ENCODE measurements at places on chromosomes 1 and 21.

GRCh38 chr1:103788377-103788776 is 38.7 kb downstream of the AMY1C start:
- no peak for DNase-seq

- no peak for DNase-seq
Observed at GRCh38 chr1:201457508-201457960, 11.5 kb downstream of the PHLDA3 start.

- DNase-seq, result peak; percentile 45
Observed at GRCh38 chr1:30085811-30086770, 637.3 kb downstream of the MATN1 start.

- DNase-seq, result no peak
Observed at GRCh38 chr21:44820851-44821250, 3.0 kb upstream of the SUMO3 start.

DNA sequence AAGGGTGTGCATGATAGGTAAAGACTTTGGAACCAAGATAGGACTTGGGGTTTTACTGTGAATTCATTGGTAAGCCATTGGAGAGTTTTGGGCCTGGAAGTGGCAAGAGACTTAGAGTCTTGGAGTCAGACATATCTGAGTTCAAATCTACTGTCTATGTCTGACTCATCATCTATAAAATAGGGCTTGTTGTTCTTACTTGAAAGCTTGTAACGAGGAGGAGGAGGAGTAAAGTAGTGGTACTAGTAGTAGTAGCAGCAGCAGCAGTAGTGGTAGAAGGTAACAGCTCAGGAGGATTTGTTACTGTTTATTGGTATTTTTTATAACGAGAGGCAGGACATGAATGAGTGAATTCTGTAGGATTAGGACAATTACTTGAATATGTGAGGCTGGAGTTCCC is 62.7 kb downstream of the CACHD1 start:
- DNase-seq, result no peak

GRCh38 chr1:45945426-45945825 is 142.0 kb downstream of the MAST2 start:
- DNase-seq, result no peak

DNA sequence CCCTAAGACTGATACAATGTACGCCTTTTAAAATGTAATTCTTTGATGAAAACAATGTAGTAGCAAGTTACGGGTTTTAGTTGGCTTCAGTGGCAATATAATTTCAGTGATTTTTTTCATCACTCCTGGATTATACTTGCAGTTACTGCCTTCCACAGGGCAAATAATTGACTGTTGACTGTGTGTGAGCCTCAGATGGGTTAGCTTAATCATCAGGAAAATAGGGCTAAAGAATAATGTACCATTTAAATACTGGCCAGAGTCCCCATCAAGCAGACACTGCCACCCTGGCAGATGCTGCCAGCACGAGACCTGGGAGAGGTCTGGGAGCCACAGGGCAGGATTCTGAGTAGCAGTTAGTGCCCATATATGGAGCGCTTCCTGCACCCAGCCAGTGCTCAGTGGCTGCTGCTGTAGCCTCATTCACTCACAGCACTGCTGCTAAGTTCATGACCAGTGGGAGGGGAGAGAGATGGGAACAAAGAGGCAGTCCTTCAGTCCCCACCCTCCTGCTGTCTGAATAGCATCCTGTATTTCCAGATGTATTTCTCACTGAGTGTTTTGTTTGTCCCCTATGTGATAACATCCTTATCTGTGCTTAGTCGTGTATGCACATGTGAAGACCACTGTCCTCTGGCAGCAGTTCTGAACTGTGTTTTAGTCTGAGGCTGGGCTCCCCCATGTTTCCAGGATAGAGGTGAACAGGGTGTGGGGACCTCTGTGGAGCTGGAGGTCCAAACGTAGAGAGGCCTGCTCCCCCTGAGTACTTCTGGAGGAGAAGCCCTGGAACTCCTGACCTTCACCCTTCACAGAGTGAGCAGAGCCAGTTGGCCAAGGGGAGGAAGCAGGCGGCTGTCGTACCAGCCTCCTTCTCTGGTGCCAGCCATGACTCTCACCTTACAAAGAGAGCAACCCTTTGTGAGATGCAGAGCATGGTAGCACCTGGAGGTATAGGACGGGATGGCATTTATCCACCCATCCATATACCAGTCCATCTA is 80.4 kb downstream of the ADARB1 start:
- DNase-seq, result peak; percentile 40

DNA sequence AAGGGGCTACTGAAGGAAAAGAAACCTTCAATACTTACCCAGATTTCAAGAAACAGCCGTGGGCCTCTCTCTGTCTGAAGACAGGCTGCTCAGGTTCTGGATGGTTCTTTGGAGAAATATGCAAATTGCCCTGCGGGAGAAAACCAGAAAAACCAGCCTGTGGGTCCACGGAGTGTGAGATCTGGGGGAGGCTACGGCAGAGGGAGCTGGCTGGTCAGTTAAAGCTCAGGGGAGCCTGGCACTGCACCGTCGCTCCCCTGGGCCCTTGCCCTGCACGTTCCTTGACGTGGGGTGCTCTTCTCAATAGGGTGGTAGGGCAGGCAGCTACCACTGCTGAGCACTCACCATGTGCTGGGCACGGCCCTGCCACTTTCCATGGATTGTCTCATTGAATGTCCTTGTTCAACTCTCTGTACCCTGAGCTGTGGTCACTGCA is 12.7 kb downstream of the TMCO4 start:
- no peak for DNase-seq

- no peak for DNase-seq
Observed at GRCh38 chr1:68231627-68232288, 565 bp downstream of the WLS start.

DNA sequence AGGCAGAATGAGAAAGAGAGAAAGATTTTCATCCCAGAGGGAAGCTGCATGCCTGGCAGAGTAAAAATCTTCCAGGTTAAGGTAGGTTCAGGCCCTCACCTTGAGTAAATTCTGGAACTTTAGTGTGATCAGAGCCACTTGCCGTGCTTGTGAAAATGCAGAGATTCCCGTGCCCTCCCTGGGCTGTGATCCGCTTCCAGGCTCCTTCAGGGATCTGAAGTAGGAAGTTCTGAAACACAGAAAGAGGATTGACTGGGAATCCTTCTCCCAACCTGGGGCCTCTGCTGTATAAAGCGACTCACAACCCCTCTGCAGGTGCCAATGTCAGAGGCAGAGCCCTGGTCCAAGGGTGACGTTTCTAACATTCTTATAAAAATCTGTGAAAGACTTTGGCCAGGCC is 26.6 kb downstream of the NUAK2 start:
- DNase-seq, result no peak

DNA sequence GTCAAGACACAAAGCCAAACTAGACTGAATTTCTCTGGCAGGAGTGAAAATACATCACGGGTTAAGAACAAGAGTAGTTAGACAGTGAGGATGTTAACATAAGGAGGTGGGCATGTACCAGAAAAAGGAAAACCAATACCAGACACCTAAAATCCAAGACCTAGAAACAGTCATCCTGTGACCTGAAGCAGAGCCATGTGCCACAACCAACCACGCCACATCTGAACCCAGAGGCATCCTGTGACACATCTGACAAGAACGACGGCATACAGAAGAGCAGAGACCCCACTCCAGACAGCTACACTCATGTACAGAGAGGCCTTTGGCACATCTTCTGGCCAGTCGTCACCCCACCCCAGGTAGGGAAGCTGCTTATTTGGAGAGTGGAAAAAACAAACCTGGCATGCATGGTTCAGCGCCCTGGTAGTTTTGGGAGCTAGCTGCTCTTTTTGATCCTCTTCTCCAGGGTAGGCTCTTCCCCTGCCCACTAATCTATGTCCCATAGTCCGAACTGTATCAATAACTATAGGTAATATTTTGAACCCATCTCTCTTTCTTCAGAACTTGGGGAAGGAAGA is 72.1 kb downstream of the SLC45A1 start:
- no peak for DNase-seq

Data from activated T-cell treated with anti-CD3 and anti-CD28 coated beads, Interleukin-2, amount 50 U/mL, for 24 hours (primary cell).